ENCODE measurements at places on chromosomes 5 and 9. TPM values are rescaled to one million over a fixed set of nuclear protein-coding genes. Genes with fewer than 3 reads are reported as not detected.
A peak's percentile ranks its signal among the peaks of the same experiment; 100 is the strongest.

DNA sequence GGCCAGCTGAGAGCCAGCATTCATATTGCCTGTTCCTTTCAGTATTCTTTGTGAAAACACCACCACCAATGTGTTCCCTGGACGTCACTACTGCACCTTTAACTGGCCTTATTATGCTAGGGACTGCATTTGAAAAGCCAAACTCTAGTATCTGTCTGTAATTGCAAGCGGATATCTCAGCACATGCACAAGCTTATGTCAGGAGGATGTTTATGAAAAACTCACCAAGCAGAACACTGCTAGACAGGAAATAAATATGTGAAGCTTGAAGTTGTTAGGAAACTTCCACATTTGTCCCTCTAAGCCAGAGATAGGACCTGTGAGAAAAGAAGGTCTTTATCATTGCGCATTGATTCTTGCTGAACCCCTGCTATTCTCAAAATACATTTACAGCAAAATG, 135.4 kb upstream of the CCDC152 start:
- DNase-seq, result peak; percentile 25

DNA sequence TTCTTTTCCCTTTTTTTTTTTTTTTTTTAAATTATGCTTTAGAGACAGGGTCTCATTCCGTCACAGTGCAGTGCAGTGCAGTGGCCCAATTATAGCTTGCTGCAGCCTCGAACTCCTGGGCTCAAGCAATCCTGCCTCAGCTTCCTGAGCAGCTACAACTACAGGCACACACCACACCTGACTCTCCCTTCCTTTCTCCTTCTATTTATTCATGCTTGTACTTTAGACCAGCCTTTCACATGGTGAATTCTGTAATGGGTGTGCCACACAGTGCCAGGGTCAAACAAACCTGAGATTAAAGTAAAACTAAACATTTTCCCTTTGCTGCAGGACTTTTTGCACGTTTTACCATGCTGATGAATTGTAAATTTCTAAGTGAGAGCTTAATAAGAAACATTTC, 8.0 kb downstream of the SH3RF2 start:
- no peak for DNase-seq

THBS4 gene
- total RNA-seq, result 789 TPM

DAB2IP gene
- 41.9 TPM for total RNA-seq
